G401 (cell line): ENCODE measurements at places on chromosomes 6 and 20.

DNA sequence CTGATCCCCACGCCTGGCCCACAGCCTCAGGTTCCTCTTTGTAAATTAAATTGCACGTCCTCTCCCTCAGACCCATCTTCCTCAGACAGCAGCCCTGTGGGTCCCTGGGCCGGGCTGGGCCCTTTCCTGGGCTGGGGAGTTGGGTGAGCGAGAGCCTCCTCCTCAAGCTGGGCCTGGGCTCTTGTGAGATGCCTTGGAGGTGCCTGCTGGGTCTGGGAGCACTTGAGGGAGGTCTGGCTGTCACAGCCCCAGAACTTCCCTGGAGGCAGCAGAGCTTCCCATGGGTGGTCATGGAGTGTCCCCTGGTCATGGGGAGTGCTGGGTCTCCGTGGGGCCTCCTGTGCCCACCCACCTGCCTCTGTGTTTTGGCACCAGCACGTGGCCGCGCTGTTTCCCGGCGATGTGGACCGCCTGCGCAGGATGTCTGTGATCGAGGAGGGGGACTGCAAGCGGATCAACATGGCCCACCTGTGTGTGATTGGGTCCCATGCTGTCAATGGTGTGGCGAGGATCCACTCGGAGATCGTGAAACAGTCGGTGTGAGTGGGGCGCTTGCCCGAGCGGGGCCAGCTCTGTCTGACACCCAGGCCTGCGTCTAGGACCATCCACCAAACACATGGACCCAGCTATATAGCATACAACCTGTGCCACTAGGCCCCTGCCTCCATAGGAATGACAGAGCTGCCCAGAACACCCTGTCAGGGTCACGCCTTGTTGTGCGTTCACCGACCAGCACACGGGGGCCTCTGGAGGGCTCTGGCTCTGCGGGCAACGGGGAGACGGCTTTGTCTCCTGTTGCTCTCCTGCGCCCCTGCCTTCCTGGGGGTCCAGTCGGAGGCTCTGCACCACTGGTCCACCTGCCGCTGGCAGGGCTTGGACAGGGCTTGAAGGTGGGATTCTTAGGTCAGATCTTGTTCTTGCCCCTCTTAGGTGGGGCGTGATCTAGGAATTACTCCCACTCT is 33.0 kb downstream of the PYGB start:
- DNase-seq = no peak

DNA sequence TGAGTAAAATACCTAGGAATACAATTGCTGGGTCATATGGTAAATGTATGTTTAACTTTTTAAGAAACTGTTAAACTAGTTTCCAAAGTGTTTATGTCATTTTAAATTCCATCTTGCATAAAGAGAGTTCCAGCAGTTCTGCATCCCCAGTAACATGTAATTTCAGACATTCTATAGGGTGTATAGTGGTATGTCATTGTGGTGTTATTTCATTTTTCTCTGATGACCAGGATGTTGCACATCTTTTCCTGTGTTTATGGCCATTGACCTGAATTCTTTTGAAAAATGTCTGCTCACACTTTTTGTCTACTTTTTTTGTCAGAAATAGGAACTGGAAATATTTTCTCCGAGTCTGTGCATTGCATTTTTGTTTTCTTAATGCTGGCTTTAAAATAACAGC is 128.9 kb downstream of the TMEM200A start:
- no peak for DNase-seq

- DNase-seq = peak; percentile 14
Measured at GRCh38 chr6:70210462-70210861, 92.4 kb downstream of the COL9A1 start.

- no peak for DNase-seq
Measured at GRCh38 chr6:74434171-74434570, 738.2 kb downstream of the CD109 start.

DNA sequence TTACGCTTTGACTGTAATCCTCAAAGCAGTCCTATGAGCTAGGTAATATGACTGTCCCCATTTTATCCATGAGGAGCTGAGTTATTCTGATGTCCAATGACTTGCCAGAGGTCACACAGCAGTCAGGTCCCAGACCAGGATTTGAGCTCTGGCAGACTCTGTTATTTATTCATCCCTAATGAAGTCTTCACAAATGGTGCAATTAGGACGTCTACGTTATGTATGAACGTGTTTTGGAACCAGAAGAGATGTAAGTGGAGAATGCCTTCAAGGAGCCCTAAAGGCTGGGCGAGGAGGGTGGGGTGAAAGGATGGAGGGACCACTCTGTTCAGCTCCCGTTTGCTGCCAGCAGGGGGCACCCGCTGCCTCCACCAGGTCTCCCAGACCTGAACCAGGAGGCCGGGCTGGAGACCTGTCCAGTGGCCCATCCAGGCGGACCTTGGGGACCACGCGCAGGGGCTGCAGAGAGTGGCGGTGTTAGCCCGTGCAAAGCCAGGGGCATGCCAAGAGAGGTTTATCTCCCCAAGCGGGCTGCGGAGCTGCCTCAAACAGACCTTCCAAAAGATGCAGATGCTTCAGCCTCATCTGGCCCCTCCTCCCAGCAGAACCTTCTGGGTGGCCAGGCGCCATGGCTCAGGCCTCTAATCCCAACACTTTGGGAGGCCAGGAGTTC is 15.2 kb upstream of the ZNF335 start:
- peak; percentile 81 for DNase-seq

GRCh38 chr6:141402489-141402888 is 730.2 kb upstream of the GJE1 start:
- no peak for DNase-seq

GRCh38 chr6:150755042-150755441 is 110.5 kb upstream of the MTHFD1L start:
- DNase-seq = no peak
